Activated CD4-positive, alpha-beta T cell treated with anti-CD3 and anti-CD28 coated beads, Interleukin-2, amount 50 U/mL, for 48 hours (primary cell): ENCODE measurements at places on chromosomes 12 and 14.
A peak's percentile ranks its signal among the peaks of the same experiment; 100 is the strongest.

- DNase-seq: no peak
Measured at GRCh38 chr12:116744766-116745165, 6.7 kb downstream of the RNFT2 start.

DNA sequence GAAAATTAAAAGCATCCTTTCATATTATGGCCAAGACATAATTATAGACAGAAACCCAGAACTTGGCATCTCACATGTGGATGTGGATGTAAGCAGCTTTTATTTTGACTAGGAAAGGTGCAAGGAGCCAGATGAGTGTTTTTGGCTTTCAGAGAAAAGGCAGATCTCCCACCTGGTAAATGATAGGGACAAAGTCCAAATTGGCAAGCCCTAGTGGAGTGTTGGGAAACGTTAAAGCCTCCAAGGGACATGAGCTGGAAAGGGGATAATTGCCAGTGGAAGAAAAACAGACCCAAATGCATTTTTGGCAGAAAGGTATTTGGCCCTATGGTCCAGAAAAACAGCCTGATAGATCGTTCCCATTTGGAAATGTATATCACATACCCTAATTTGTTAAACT lies 60.1 kb downstream of the KLHL28 start:
- DNase-seq: no peak

DNA sequence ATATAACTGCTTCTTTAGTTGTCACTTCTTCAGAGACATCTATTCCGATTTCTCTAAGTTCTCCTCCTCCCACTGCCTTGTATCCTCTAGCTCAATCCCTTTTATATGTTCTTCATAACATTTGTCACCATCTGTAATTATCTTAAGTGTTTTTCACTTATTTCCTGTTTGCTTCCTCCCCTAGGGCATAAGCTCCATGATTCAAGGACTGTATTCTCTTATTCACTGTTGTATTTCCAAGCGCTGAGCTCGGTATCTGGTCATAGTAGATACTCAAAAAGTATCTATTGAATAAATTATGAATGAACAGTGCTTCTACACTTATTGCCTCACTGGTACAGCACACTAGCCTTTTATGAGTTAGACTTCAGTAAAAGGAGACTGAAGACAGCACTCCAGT lies 109.0 kb upstream of the TMPO start:
- DNase-seq: no peak

GRCh38 chr14:50821510-50822464 lies 9.2 kb downstream of the NIN start:
- peak; percentile 48 for DNase-seq

- no peak for DNase-seq
Measured at GRCh38 chr12:119704065-119704747, 36.3 kb downstream of the PRKAB1 start.

DNA sequence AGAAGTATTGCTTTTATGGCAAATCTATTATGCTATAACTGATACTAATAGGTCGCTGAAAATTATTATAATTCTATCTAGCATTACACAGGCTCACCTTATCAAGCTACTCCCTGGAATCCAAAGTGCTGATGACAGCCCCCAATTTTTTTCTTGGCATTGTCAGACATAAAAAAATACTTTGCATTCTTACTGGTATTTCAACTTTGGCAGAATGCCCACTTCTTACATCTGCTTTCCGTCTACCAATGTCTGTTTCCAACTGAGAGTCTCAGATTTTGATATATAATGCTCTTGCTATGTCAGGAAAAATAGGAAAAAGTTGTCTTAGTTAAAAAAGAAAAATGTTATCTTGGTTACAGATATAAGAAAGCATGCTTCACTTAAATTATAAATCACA lies 615.4 kb downstream of the C12orf50 start:
- DNase-seq: no peak

DNA sequence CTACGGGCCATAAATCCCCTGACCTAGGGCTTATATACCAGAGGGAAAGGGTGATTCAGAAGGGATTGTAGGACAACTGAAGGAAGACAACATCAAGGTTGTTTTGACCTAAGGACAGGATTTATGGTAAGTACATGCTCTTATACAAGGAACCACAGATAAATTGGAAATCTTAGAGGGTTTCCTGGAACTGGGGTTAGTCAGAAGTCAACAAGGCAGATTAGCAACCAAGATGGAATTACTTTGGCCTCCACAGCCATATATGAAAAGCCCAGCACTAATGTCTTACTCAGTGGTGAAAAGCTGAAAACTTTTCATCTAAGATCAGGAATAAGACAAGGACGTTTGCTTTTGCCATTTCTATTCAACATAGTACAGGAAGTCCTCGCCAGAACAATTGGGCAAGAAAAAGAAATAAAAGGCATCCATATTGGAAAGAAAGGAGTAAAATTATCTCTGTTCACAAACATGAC lies 5.4 kb downstream of the TMBIM4 start:
- DNase-seq: no peak

GRCh38 chr14:98130691-98131090 lies 1141.3 kb downstream of the BCL11B start:
- no peak for DNase-seq

DNA sequence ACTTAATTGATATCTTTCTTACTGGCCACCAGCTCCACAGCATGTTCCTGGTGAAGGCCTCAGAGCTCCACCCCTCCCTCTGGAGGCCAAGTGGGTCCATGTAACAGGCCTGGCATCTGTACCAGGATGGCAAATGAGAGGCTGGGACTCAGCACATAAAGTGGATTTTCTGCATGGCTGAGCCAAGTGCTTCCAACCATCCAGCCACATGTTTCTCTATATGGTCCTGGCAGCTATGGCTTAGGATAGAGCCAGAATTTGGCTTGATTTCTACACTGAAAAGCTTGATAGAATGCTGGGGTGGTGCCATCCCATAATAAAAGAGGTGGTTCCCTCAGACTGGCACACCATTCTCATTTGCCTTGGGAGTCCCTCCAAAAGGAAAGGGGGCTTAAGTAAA lies 94.1 kb downstream of the PAX9 start:
- no peak for DNase-seq

DNA sequence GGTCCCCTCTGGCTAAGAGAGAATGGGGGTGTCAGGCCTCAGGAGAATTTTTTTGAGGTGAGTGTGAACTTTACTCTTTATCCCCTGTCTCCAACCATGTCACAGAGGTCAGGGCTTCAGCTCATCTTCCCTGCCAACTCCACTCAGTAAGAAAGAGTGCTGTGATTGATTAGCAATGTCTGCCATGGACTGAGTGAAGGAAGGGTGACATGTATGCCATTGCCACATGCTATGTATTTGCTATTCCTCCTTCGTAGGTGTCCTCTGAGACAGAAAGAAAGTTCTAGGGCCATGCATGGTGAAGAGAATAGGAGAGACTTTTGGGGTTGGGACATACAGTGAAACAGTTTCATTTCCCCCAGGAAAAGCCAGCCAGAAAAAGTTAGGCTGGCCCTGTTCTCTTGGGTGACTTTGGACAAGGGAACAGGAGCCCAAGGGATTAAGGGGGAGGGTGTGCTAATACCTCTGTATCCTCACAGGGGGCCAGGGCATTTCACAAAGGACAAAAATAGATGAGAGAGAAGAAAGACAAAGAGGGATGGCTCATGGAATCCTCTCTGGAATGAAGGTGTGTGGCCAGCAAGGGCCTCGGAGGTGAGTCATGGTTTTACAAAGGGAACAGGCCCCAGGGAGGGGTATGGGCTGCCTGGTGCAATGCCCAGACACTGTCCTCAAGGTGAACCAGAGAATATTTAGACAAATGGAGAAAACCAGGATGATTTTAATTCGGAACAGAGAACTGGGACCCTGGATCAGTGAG lies 13.9 kb upstream of the MYL2 start:
- DNase-seq: no peak

DNA sequence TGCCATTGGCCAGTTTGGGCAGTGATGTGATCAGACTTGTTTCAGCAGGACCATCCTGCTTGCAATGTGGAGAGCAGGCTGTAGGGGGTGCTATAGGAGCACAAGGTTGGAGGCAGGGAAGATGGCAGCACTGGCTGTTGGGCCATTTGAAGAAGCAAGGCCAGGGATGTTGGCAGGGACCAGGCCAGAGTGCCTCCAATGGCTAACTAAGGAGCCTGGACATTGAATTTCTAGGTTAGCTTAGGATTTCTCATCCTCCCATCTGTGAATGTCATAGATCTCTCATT lies 23.5 kb downstream of the FGF23 start:
- peak; percentile 75 for DNase-seq

DNA sequence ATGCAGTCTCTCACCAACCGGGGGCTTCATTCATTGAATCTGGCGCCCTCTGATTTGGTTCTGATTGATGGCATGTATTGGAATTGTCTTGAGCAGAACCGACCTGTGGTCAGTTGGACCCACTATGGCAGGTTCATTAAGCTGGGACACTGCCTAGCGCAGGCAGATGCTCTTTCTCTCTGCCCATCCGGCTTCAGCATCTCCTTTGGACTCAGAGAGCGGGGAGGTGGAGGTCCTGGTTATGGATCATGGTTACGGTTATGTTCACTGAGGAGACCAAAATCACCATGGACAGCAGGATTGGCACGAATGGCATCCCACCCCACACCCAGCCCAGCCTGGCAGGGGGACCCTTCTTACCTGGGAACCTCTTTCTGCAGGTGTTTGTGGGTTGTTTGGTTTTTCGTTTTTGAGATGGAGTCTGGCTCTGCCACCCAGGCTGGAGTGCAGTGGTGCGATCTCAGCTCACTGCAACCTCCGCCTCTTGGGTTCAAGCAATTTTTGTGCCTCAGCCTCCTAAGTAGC lies 16.4 kb upstream of the BCL7A start:
- no peak for DNase-seq

- no peak for DNase-seq
Measured at GRCh38 chr12:128268379-128268995, 1.5 kb downstream of the TMEM132C start.

DNA sequence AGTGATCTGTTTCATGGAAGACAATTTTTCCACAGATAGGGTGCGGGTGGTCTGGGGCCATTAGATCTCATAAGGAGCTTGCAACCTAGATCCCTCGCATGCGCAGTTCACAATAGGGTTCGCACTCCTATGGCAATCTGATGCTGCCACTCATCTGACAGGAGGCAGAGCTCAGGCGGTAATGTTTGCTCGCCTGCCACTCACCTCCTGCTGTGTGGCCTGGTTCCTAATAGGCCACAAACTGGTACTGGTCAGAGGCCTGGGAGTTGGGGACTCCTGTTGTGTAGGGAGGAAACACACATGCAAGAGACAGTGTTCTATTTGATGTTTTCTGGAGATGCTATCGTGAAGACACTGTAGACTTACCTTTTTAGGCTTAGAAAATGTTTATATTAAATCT lies 77.0 kb upstream of the FGD4 start:
- DNase-seq: no peak

GRCh38 chr14:65222440-65222858 lies 120.1 kb upstream of the MAX start:
- DNase-seq: peak; percentile 76

GRCh38 chr12:68871921-68872320 lies 61.0 kb downstream of the CPM start:
- no peak for DNase-seq

DNA sequence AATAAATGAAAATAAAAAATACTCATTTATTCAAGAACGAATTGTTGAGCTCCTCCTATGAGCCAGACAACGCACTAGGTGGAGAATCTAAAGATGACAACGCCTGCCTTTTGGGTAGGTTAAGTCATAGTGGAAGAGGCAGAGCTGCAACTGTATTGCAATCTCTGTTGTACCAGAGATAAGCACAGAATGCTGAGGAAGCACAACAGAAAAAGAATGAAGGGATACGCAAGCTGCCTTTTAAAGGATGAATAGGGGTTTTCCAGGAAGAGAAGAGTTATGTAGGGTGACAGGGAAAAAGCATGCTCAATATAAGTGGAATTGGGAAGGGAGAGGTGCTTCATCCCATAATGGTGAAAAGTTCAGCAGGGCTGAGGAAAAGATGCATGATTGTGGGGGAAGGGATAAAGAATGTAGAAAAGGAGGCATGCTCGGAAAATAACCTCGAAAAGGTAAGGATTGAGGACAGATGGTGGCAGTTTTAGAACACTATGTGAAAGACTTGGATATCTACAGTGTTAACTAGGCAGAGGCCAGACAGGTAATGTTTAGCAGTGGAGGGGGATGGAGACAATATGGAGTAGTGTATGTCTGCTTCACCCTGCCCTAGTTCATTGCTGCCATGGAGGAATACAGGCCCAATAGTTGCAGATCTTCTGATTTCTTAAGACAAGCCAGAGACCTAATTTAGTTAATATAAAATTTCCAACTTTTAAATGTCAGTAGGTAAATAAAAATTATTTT lies 63.9 kb upstream of the DUSP6 start:
- no peak for DNase-seq

- no peak for DNase-seq
Measured at GRCh38 chr12:126171937-126172559, 1106.8 kb downstream of the AACS start.

DNA sequence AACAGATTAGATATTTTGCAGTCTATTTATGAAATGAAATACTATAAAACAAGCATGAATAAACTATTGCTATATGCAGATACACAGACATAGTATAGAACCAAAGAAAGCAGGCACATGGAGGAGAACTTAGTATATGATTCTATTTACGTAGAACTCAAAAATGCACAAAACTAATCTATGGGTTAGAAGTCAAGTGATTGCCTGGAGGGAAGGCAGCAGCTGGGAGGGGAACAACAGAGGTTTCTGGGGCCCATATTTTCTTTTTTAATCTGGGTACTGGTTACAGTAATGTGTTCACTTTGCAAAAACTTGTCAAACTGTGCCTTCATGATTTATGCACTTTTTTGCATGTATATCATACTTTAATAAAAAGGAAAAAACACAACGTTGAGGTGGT lies 202.0 kb downstream of the BCAT1 start:
- DNase-seq: no peak

DNA sequence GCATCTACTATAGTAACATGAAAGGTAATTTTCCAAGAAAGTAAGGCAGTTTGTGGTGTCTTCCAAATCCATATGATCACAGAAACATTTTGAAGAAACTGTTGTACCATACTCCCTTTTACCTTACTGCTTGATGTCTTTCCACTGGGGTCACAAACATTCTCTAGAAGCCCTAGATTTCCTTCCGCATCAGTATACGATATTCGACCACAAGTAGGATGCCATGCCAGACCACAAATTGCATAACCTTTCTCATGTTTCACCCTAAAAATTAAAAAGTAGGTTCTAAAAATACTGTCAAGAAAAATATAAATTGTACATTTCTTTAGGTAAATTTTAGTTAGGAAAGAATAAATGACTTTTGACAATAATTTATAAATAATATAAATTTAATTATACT lies 26.5 kb downstream of the WDHD1 start:
- no peak for DNase-seq

DNA sequence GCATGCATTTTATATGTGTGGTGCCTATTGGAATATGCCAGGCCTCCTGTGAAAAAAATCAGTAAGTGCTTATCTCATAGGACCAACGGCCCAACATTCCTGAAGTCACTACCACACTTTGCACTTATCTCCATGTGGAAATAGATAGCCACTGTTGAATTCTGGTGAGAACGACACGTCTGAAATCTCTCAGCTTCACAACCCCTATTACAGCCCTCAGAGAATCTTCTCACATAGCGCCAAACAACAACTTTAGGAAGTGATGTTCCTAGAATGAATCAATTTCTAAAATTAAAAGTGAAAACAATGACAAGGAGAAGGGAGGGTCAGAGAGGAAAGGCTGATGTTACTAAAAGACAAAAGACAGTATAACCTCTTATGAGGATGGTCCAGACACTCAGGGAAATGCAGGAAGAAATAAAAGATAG lies 270.8 kb upstream of the BTG1 start:
- DNase-seq: no peak

GRCh38 chr12:94312378-94312777 lies 147.3 kb downstream of the CEP83 start:
- no peak for DNase-seq

- no peak for DNase-seq
Measured at GRCh38 chr12:63990828-63991547, 146.5 kb downstream of the SRGAP1 start.

GRCh38 chr14:71833476-71833875 lies 98.8 kb upstream of the RGS6 start:
- DNase-seq: no peak
